Liver (tissue), 10 donors: ENCODE measurements at places on chromosomes 3 and 15. TPM values are rescaled to one million over a fixed set of nuclear protein-coding genes. Genes with fewer than 3 reads are reported as not detected.

GRCh38 chr3:27456554-27456953 lies 27.6 kb downstream of the SLC4A7 start:
- DNase-seq = no peak

- no peak for DNase-seq
Measured at GRCh38 chr3:108067768-108068167, 23.1 kb downstream of the CD47 start.

DNA sequence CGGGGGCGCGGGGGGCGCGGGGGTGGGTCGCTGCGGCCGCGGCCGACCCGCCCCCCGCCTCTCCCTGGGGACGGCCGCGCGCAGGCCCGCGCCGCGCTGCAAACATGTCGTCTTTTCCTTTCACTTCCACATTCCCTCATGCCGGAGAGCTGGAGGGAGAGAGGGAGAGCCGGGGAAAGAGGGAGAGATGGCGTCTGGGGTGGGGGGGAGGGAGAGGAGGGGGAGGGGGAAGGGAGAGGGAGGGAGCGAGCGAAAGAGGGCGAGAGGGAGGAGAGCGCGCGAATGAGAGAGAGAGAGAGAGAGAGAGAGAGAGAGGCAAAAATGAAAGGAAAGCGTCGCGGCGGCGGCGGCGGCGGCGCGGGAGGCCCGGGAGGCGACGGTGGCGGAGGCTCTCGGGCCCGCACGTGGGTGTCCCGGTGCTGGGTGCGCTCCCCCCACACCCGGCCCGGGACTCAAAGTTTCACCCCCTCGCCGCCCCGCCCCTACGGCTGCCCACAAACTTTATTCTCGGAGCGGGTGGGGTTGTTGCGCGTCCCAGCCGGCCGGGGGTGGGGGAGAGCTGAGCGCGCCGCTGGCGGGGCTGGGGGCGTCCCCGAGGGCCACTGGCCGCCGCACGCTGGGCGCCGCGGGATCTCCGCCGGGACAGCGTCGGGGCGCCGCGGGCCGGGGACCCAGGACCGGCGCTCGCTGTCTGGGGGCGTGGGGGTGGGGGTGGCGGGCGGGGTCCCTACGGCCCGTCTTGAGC lies 731 bp downstream of the ZNF710 start:
- peak; percentile 70 for DNase-seq

The XXYLT1 gene
- 3.7 TPM for total RNA-seq

The SLC6A11 gene
- under 0.01 TPM for total RNA-seq

The ASB14 gene
- not detected for total RNA-seq

DNA sequence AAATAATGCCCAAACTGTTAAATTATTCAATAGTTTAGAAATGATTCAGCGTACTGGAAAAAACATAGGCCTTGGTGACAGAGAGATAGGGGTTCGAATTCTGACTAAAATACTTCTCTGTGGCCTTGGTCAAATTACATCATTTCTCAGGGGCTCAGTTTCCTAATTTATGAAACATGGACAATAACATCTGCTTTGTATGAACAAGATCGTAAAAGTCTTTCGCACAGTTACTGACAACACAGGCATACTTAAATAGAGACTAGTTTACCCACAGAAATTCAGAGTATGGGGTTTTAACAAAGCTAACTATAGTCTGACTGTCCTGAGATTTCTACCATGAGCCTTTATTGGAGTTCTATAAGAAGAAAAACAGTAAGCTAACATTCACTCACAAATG lies 440.4 kb downstream of the FHIT start:
- no peak for DNase-seq

DNA sequence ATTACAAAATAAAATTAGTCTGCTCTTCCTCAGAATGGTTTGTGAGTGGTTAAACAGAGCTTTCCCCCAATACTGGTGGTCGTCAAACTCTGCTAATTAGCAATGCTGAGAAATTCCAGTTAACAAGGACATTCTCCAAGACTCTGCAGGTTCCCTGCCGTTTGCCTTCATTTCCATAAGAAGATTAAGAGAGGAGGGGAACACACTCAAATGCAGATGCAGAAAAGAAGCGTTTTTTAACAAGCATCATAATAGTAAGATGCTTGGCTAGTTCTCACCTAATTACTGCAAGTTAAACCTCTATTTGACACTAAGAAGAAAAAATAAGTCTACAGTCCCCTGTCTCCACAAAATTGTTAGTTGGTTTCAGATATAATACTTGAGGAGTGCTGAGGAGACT lies 3.7 kb upstream of the SOX2 start:
- no peak for DNase-seq

- no peak for DNase-seq
Measured at GRCh38 chr3:24905266-24905665, 410.6 kb upstream of the THRB start.

DNA sequence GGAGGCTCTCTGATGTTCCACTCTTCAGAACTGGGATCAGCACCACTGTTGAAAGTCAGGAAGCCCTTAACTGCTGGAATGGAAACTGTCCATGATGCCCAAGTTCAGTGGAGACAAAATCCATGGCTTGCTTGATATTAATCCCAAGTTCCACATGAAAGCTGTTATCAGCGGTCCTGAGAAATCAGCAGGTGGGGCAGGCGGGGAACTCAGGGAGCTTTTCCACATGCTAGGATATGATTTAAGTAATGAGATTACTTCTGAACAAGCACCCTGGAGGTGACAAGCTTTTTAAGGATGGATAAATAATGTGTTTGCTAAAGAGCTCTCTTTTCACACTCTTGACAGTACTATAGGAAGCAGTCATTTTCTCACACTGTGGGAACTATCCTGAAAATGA lies 82.9 kb downstream of the CYP19A1 start:
- DNase-seq = no peak

The PRR20G gene
- not detected for total RNA-seq

The HES1 gene
- 6.8 TPM for total RNA-seq

GRCh38 chr15:48675436-48675835 lies 29.9 kb upstream of the FBN1 start:
- DNase-seq = no peak

The LRRC34 gene
- total RNA-seq = 2.8 TPM

GRCh38 chr3:61857297-61857696 lies 295.9 kb downstream of the PTPRG start:
- no peak for DNase-seq

The CCDC174 gene
- total RNA-seq = 9.1 TPM
